NCI-H2171 treated with DMSO at 0.1 percent for 48 hours (cell line): ENCODE measurements at places on chromosomes 1 and 21.

- DNase-seq, result peak; percentile 37
These were observed 382 bp downstream of the TRMT1L start for GRCh38 chr1:185156288-185156853.

DNA sequence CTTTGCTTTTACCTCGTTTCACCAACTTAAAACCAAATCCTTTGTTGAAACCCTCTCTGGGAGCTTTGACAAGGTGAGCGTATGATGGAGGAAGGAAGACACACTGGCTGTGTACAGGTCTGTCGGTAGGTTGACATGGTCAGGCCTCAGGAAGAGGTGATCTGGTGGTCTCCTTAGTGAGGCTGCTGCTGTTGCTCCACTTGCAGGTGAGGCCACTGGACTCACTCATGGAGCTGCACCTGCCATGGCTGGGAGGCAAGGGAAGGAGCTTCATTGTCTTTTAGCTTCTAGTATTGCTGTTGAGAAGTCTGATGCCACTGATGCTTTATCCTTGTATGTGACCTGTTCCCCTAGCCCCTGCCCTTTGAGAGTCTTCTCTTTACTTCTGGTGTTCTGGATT is 35.7 kb downstream of the TENT5C start:
- DNase-seq, result no peak

- DNase-seq, result no peak
These were observed 10.5 kb upstream of the SPRR4 start for GRCh38 chr1:152959801-152960451.

GRCh38 chr1:227437495-227438008 is 119.3 kb upstream of the CDC42BPA start:
- peak; percentile 84 for DNase-seq

- no peak for DNase-seq
These were observed 3.0 kb upstream of the ADCY10 start for GRCh38 chr1:167916766-167917511.

- DNase-seq, result no peak
These were observed 223.0 kb downstream of the NRIP1 start for GRCh38 chr21:14841511-14842472.

GRCh38 chr1:97489834-97490233 is 431.0 kb downstream of the DPYD start:
- DNase-seq, result no peak

- DNase-seq, result peak; percentile 1
These were observed 804.8 kb downstream of the USP25 start for GRCh38 chr21:16534408-16535101.
